ENCODE measurements at places on chromosomes 3 and 15.

DNA sequence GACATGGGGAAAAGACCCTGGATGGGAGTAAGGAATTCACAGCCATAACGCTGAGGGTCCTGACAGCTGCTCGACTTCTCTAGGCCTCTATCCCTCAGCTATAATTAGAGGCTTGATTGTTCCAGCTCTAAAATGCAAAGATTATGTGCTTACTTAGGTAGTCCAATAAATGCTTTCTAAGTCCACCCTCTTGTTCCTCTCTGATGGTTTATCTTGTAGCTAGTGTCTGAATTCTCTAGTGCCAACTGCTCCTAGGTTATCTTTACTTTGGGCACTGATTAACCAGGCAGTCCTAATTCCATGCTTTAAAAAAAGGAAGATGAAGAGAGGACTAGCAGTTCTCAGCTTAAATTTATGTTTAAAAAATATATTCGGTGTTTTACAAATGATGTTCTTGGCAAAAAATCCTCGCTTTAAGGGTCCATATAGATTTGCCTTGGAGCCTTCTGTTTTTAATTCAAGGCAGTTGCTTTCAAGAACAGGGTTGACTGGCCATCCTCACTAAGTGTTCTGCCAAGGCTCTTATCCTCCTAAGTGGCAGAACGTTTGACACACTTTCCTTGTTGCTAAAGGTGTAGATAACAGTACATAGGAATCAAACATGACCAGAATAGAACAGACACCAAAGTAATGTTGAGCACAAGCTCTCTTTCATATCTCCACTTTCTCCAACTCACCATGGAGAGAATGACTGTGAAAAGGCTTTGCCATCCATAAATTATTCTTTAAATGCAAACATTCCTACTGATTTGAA is 60.6 kb downstream of the THRB start:
- DNase-seq = no peak

DNA sequence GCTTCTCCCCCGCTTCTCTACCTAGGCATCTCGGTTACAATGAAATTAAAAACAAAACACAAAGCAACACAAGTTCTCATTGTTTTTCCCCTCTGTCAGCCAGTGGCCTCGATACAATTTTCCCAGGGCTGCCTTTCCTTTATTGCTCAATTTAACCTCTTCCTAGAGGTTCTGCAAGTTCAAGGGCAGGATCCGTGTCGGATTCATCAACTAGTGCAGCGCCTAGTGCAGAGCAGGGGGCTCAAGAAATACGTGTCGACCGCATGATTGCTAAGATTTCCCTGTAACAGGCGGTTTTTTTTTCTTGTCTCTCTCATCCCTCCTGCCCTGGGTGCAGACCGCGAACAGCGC is 1.4 kb upstream of the BHLHE40 start:
- peak; percentile 30 for DNase-seq

GRCh38 chr15:38554354-38554753 is 10.3 kb downstream of the RASGRP1 start:
- DNase-seq = no peak

DNA sequence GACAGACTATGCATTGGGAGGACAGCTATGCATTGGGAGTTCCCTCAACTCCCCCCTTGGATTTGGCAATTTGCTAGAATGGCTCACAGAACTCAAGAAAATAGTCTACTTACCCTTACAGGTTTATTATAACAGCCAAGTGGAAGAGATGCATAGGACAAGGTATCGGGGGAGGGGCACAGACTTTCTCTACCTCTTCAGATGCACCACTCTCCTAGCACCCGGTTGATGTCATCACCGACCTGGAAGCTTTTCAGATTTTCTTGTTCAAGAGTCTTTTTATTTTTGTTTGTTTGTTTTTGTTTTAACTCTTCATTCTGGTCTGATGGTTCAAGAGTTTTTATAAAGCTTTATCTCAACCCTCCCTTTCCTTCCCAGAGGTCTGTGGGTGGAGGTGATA is 20.7 kb upstream of the ADAMTS9 start:
- no peak for DNase-seq

DNA sequence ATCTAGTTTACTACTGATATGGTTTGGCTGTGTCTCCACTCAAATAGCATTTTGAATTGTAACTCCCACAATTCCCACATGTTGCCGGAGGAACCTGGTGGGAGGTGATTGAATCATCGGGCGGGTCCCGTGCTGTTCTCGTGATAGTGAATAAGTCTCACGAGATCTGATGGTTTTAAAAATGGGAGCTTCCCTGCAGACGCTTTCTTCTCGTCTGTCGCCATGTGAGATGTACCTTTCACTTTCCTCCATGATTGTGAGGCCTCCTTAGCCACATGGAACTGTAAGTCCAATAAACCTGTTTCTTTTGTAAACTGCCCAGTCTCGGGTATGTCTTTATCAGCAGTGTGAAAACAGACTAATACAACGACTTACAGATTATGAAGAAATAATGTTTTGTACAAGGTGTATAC is 35.6 kb upstream of the PYDC2 start:
- no peak for DNase-seq

DNA sequence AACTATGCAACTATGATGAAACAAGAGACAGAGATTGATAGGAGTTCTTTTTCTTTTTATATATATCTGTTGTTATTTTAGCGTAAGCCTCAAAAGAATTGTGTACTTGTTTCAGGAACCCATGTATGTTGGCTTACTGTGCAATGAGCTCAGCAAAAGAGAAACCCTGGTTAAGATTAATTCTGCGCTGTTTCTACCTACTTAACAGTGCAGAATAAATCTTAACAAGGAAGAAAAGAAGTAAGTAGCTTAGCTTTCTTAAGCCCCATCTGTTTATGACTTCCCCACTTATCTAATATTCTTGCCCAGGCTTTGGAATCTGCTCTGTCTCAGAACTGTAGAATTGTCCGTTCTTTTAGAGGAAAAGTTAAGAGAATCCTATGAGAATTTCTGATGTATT is 27.4 kb downstream of the ECT2 start:
- no peak for DNase-seq

- DNase-seq = no peak
These were observed 126.5 kb upstream of the DLG1 start for GRCh38 chr3:197424674-197425484.

- no peak for DNase-seq
These were observed 55.9 kb downstream of the BHLHE40 start for GRCh38 chr3:5035113-5035512.

DNA sequence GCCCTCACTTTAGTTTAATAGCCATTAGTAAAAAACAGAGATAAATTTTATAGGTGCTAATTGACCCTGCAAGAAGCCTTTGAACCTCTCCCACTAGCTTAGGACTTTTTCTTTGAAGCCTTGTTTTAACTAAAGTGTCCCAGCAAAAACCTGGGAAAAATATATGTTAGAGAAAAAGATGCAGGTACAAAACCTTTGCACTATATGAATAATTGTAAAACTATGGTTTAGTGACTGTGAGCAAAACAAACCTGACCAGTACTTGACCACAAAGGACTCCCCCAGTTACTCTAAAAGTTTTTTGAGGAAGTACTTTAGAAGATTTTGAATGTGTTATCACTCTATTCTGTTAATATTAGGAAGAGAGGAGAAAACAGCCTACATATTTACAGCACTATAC is 123.3 kb upstream of the TP63 start:
- DNase-seq = no peak

GRCh38 chr3:13231781-13232666 is 158.8 kb upstream of the IQSEC1 start:
- no peak for DNase-seq

DNA sequence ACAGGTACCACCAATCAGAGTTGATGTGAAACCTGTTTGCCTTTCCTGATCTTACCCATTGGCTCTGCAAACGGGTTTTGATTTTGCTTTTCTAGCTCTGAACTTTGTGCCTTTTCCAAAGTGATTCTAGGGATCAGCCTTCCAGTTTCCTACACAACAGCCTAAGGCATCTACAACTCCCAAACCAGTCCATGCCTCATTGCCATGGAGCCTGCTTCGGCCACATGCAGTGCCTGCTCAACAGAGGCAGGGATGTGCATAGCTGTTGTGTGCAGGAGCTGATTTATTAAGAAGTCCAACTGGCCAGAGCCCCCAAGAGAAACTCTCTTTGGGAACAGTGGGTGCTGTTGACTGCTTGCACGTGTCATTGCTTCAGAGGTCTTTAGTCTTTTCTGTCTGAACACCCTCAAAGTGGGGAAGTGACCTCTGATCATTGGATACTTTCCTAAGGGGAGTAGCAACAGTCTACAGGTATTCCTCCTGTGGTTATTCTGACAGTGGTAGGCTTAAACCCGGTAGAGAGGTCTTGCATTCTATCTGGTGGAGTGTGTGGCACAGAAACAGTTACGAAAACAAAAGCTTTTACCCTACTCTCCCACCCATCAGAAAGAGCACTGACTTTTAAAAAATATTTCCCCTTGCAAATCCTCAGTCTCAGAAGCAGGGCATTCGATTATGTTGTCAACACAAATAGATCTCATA is 36.6 kb upstream of the THSD4 start:
- DNase-seq = no peak

- DNase-seq = no peak
These were observed 42.5 kb downstream of the EEFSEC start for GRCh38 chr3:128195802-128196201.

- DNase-seq = no peak
These were observed 149.5 kb upstream of the MCTP2 start for GRCh38 chr15:94081829-94082228.

- no peak for DNase-seq
These were observed 267.8 kb upstream of the C2CD4B start for GRCh38 chr15:62432702-62433398.

GRCh38 chr3:101976473-101976872 is 127.2 kb downstream of the NFKBIZ start:
- DNase-seq = no peak

GRCh38 chr3:64079369-64080150 is 56.3 kb upstream of the PSMD6 start:
- DNase-seq = no peak

GRCh38 chr3:144564011-144564410 is 592.4 kb downstream of the DIPK2A start:
- DNase-seq = no peak

DNA sequence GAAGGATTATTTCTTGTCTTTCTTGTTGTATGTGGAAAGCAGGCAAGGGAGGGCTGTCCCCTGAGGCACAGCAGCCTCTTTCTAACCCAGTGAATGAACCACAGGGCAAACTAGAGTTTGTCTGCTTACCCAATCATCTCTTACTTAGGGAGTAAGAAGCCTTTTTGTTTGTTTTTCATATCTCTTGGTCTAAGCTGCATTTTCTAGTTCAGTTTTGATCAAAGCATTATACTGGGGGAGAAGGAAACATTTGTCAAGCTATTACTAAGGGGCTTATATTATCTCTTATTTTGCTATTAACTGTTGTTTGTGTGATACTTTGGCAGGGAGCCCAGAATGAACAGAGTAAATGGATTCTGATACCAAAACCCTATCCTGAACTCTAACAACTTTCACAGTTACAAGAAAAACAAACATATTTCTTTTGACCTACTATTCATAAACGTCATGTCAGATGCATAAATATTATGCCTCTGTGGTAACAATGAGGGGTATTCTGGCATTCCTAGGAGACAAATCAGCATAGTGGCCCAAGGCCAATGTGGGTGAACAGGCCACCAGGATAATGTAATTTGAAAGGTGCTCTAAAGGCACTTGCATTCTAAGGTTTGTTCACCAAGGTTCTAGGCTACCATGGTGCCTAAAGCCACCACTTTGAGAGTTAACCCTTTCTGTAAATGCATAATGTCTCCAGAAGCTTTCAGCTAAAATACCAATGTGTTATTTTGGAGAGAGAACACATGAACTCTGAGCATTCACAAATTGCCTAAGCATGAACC is 271.6 kb upstream of the ZPLD1 start:
- DNase-seq = no peak

DNA sequence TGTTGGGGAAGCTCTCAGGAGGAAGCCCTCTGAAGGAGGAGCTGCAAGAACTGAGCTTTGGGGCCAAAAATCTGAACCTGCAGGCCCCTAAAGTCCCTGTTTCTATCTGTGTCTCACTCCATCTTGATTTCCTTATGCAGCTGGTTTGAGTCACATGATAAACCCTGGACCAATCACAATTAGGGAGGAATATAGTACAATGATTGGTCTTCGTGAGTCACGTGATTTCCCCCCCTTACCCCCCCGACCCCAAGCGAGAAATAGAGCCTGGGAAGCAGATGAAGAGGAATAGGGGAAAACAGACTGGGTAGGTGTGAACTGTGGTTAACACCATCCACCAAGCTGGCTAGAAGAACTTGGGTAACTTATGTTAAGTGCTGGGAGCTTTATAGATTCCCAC is 12.9 kb downstream of the CRABP1 start:
- DNase-seq = no peak

GRCh38 chr3:194587438-194587931 is 45.7 kb downstream of the TMEM44 start:
- DNase-seq = no peak

- DNase-seq = no peak
These were observed 62.7 kb upstream of the OSTN start for GRCh38 chr3:191136347-191136746.

All from activated T-helper 9 cell treated with anti-CD3 and anti-CD28 coated beads, Interleukin-2, amount 50 U/mL, for 16 hours (primary cell).